GM13976 (cell line): ENCODE measurements at places on chromosomes 3 and 15.

- DNase-seq: no peak
Observed at GRCh38 chr15:31383139-31383538, 56.5 kb downstream of the KLF13 start.

DNA sequence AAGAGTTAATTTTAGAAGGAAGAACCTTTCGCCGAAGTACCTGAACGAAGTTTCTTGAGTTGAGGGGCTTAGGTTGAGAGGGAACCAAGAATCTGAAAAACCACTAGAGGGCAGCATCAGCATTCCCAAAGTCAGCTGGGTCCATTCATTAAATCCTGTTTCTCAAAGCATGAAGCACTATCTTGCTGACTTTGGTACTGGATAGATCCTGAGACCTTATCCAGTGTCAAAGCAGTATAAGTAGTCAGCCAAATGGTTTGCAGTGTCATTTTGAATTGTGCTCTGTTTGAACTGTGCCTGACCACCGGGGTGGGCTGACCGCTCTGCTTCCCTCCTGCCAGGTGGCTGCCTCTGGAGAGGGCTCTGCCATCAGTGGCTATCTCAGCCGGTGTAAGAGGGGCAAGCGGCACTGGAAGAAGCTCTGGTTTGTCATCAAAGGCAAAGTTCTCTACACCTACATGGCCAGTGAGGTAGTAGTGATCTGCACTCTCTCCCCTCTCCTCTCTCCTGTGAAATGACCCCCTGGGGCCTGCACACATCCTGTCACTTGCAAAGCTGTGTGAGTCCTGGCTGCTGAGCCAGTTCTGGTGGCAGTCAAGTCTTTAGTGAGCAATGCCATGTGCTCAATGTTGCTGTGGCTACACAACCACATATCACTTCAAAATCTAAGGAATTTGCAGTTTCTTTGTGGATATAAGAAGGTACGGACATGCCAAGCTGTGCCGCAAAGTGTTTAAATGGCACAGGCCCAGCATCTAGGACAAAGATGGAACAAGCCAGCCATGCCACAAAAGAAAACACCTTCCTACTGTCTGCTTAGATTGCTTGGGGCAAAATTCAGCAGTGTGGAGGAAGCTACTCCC, 21.4 kb upstream of the NR2C2 start:
- DNase-seq: peak; percentile 67

DNA sequence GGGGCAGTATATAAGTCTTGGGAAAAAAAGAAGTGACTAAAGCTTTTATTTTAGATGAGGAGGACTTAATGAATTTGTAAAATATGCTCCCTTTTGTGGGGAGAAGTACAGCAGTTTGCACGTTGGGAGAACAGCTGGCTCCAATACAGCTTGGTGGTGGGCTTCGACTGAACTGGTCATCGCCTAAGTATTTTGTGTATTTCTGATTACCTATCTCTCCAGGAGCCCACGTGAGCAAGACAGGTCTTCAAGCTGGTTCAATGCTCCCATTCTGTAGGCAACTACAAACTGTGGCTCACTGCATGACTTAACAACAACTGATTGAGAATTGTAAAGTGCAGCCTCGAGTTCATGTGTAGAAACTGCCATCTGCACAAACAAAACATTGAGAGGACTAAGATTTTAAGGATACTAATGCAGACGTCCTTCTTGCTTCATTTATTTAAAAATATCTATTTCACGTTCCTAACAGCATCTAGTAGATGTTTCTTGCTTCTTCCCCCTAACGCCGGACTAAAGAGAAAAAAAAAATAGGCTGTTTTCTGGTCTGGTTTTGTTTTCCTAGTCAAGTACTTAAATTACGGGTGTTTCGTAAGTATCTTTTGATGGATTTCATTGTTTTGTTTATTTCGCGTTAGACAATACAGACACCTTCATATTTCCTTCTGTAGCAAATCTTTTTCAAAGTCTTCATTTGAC, 1.4 kb upstream of the GREM1 start:
- no peak for DNase-seq

- DNase-seq: no peak
Observed at GRCh38 chr15:30791239-30792175, 112.2 kb upstream of the FAN1 start.

- DNase-seq: no peak
Observed at GRCh38 chr3:117526470-117527079, 817.0 kb downstream of the TUSC7 start.

DNA sequence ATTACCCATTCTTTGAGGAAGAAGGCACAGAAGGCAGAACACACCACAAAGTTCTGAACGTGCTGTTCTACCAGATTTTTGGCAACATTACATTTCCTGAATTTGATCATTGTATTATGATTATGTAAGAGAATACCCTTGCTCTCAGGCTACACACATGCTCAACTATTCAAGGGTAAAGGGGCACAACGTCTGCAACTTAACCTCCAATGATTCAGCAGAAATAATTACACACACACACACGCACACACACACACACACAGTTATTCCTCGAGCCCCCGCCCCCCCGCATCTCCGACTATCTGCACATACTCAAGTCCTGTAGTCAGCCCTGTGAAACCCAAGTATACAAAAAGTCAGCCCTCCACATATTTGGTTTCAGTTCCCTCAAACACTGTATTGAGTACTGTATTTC, 26.8 kb downstream of the RPN1 start:
- no peak for DNase-seq

- DNase-seq: no peak
Observed at GRCh38 chr15:71115567-71116351, 488 bp downstream of the THSD4 start.

GRCh38 chr3:177894081-177894728, 642.0 kb upstream of the KCNMB2 start:
- DNase-seq: no peak

DNA sequence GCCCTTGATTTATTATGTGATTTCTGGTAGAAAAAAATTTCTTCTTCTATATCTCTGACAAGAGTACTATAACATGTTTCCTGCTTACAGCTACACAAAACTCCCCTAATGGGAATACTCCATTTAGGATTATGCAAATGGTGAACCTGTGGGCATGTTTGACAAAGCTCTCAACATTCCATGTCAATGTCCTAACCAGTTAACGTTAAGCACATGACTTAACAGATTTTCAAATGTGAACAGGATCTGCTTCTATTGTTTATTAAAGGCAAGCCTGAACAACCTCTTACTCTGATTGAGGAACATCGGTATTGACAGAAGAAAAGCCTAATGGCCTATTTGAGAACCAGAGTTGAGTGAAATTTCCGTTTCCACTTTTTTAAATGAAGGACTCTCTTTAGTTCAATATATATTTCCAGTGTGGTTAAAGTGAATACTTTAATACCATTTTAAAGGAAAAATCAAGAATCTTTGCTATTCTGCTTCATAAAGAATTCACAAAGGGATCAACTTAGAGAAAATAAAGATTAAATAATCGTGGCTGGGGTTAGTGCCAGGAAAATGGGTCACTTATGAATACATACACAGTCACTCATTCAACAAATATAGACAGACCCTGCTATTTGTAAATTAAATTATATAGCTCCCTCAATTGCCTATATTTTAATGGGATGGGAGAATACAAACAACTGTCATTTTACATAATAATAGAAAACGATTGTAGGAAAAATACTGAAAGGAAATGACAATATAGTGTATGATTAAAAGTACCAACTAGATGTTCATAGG, 300.3 kb upstream of the CBLB start:
- DNase-seq: no peak

DNA sequence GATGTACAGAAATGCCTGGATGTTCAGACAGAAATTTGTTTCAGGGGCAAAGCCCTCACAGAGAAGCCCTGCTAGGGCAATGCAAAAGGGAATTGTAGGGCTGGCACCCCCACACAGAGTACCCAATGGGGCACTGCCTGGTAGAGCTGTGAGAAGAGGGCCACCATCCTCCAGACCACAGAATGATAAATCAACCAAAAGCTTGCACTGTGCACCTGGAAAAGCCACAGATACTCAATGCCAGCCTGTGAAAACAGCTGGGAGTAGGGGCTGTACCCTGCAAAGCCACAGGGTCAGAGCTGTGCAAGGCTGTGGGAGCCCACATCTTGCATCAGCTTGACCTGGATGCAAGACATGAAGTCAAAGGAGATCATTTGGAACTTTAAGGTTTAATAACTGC, 477.9 kb upstream of the NECTIN3 start:
- DNase-seq: no peak

- DNase-seq: peak; percentile 89
Observed at GRCh38 chr3:170908235-170909116, at the start of gene EIF5A2. TSS of gene EIF5A2 (minus strand) at chr3:170908637. CDS start at chr3:170907806, 831 bp downstream.

DNA sequence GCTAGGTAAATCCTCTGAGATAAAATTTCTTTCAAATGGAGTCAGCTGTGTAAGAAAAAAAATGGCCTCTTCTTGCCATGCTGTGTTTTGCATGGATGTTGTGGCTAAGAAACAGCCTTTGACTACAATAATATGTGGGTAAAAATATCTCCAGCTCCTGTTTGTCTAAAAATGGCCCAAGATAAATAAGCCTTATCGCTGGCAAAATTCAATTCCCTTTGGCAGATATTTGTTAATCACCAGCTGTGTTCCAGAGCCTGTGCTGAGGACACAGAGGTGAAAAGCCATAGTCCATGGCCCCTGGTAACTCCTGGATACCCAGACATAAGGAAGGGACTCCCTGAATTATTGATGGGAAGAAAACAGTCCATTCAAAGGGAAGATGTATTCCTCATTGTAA, 15.3 kb upstream of the RAMAC start:
- DNase-seq: no peak

GRCh38 chr15:77418391-77418965, 1.4 kb downstream of the PEAK1 start:
- no peak for DNase-seq
